Stimulated activated CD4-positive, alpha-beta T cell treated with anti-CD3 and anti-CD28 coated beads, Interleukin-4, amount 100 ng/mL, for 1 hour (primary cell): ENCODE measurements at places on chromosomes 1 and 21.

- DNase-seq, result no peak
Measured at GRCh38 chr1:228163007-228163753, 2.4 kb upstream of the IBA57 start.

DNA sequence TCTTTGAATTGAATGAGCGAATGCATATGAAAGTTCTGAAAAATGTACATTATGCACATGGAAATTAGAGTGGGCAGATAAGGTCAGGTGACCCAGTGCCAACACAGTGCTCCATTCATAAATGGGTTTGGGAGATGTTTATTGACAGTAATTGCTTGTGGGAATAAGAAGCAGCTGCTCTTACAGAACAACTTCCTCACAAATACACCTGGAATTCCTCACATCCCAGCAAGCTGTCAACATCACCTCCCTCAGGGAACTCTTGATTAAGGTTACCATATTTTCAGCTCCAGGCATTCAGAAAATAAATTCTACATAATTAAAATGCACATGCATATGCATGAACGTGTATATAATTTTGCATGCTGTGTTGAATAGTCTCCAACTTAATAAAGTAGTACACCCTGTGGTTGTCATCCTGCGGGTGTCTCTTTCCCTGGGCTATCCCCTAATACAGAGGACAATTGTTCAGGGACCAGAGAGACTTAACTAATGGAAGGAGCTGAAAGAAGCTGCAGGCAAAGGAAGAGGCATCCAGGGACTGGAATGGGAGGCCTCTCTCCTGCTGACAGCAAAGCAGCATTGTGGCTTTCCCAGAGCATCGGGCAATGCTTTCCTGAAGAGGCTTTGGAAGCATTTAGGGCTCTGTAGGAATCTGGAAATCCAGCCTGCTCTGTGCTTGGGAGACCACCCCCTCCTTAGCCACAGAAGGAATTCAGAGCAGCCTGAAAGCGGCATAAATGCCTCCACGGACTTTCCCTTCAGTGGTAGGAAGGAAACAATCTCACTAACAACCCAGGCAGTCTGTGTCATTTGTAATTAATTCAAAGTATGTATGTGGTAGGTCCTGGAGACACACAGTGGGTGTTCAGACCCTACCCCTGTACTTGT, 55.2 kb upstream of the GNG12 start:
- DNase-seq, result no peak

- no peak for DNase-seq
Measured at GRCh38 chr1:207342332-207342731, 20.9 kb downstream of the CD55 start.

GRCh38 chr1:177014325-177014724, 150.2 kb downstream of the ASTN1 start:
- no peak for DNase-seq

DNA sequence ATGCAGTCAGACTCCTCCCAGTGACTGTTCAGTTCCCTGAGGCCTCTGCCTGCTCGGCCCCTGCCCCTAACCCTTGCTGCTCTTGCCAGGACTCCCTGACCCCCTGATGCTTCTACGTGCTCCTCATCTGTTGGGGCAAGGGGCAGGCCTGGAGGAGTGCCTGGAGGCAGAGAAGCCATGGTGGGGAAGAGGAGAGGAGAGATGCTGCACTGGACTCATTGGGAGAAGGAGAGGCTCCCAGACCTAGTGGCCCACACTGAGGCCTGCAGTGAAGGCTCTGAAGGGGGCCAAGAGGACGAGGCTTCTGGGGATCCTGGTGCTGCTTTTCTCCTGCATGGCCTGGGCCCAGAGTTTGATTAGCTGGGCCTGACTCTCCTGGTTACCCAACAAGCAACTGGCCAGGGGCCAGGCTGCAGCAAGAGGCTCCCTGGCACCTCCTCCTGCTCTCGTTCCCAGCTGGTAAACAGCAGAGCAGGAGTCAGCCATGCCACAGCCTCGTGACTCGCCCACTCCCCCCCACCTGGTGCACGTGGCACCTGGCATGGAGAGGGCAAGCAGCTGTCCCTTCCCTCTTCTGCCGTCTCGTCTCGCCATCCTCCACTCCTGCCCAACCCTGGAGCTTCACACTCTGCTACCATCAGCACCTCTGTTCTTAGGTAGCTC, 847 bp upstream of the RORC start:
- no peak for DNase-seq

DNA sequence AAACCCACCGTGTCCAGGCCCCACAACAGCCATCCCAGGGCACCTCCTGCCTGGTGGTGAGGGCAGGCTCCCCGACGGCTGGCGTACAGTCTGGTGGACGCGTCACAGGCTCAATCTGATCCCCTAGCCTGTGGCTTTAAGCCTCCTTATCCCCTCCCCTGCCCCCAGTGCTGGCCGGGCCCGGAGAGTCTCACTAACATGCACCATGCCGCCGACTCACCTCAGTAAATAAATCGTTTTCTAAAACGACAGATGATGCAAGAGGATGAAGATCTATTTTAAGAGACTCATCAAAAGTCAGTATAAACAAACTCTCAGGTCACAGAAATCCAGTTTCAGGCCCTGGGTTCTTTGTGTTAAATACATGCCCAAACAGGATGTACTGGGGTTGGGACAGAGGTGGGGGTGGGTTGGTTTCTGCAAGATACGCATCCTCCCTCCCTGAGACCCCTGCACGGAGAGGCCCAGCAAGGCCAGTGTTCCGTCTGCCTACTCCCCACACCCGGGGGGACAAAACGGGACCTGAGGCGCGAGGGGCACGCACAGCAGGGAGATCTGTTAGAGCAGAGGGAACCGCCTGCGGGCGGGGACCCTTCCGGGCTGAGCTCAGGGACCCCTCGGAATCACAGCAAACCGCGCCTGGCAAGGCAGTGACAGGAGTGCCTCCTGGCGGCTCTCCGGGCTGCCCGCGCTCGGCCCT, 3.1 kb downstream of the PANK4 start:
- DNase-seq, result peak; percentile 32
